ENCODE measurements at places on chromosomes 7 and 10.

GRCh38 chr7:36600869-36601530, 123.3 kb downstream of the AOAH start:
- H3K27ac ChIP-seq, result no peak overlapping the region
- H3K4me3 ChIP-seq, result no peak overlapping the region
- H3K36me3 ChIP-seq, result no peaks in the 10 kb centered on the region
- DNase-seq, result no peak
- H3K4me1 ChIP-seq, result peaks cover 32% of the 10 kb centered on the region

DNA sequence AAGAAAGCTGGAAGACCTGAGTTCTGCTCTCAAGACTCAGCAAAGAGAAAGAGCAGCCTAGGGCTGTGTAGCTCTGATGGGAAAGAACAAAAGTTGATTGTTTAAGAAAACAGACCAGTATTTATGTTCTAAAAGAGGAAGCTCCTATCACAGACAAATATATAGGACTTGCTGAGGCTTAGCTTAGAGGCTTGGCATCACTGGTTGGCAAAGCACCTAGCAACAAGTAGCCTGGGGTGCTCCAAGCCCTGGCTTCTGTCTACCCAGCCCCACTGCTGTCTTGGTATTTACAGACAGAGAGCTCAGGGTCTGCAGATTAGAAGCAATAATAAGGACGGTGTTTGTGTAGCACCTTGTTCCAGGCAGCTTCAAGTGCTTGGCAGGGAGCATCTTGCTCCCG, 36.9 kb upstream of the CCDC3 start:
- no peak overlapping the region for H3K27ac ChIP-seq
- no peaks in the 10 kb centered on the region for H3K36me3 ChIP-seq
- peaks cover 5% of the 10 kb centered on the region for H3K4me1 ChIP-seq

- no peak for DNase-seq
- peaks cover 16% of the 10 kb centered on the region for H3K27me3 ChIP-seq
- no peak overlapping the region for H3K4me3 ChIP-seq
Observed at GRCh38 chr7:33917661-33918060, 12.3 kb downstream of the BMPER start.

DNA sequence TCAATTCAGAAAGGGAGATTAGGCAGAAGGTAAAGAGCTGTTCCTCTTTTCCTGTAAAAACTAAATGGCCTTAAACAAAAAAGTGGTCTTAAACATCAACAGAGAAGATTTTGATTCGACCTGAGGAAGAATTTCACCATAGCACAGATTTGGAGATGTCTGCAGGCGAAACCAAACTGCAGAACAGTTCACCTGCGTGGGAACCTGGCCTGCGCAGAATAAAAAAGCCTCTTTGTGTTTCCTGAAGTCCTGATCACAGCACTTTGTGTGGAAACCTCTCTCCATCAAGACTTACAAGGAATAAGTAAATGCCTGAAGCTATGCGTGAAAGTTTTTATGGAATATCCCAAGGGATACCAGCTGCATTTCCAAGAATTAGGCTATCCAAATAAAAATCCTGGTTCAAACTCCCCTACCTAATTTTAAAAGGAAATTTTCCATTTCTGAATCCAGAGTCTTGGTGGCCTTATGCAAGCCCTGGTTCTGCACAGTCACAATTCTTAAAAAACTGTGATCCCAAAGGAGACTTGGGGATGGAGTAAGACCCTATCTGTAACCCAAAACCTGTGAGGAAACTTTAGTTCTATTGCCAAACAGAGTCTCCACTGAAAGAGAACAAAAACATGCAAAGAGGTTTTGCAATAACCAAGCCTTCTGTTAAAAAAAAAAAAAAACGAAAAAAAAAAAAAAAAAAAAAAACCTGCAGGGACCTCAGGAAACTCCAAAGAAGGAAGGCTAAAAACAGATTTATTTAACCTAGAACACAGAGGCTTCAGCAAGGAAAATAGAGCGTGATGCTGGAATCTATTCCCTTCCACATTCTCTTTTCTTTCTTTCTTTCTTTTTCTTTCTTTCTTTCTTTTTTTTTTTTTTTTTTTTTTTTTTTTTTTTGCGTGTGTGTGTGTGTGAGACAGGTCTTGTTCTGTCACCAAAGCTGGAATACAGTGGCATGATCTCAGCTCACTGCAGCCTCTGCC, 10.4 kb downstream of the CALML3 start:
- no peak for DNase-seq
- H3K36me3 ChIP-seq, result no peaks in the 10 kb centered on the region
- no peaks in the 10 kb centered on the region for H3K27me3 ChIP-seq

GRCh38 chr7:114889646-114890285, 32.1 kb upstream of the MDFIC start:
- H3K36me3 ChIP-seq, result no peaks in the 10 kb centered on the region
- H3K4me3 ChIP-seq, result no peak overlapping the region
- H3K27me3 ChIP-seq, result no peaks in the 10 kb centered on the region
- no peak overlapping the region for H3K27ac ChIP-seq

- no peak overlapping the region for H3K27ac ChIP-seq
- H3K4me3 ChIP-seq, result no peak overlapping the region
- no peak for DNase-seq
- H3K4me1 ChIP-seq, result peaks cover 6% of the 10 kb centered on the region
- peaks cover 5% of the 10 kb centered on the region for H3K27me3 ChIP-seq
Observed at GRCh38 chr10:11653758-11654471, 42.5 kb upstream of the USP6NL start.

GRCh38 chr10:38007551-38007950, 2.9 kb upstream of the ZNF33A start:
- DNase-seq, result no peak
- H3K27me3 ChIP-seq, result no peaks in the 10 kb centered on the region
- no peak overlapping the region for H3K27ac ChIP-seq
- no peak overlapping the region for H3K4me3 ChIP-seq
- peaks cover 2% of the 10 kb centered on the region for H3K36me3 ChIP-seq

DNA sequence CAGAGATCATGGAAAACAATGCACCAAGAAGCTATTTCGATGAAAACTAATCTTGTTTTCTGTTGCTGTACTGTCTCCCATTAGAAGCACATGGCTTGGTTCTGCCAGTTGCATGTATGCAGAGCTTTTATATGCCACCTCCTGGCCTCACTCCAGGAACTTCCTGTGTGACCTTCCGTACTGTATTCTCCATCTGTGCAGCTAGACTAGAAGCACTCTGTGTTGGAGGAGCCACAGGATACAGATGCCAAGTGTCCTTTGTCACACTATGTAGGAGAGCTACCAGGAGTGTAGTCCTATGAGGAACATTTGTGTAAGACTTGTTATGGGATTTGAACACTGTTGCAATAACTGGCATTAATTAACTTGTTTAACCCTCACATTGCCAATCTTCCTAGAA, 503.5 kb upstream of the TPK1 start:
- no peaks in the 10 kb centered on the region for H3K36me3 ChIP-seq
- no peaks in the 10 kb centered on the region for H3K27me3 ChIP-seq
- H3K27ac ChIP-seq, result no peak overlapping the region
- H3K4me3 ChIP-seq, result no peak overlapping the region
- no peaks in the 10 kb centered on the region for H3K4me1 ChIP-seq

DNA sequence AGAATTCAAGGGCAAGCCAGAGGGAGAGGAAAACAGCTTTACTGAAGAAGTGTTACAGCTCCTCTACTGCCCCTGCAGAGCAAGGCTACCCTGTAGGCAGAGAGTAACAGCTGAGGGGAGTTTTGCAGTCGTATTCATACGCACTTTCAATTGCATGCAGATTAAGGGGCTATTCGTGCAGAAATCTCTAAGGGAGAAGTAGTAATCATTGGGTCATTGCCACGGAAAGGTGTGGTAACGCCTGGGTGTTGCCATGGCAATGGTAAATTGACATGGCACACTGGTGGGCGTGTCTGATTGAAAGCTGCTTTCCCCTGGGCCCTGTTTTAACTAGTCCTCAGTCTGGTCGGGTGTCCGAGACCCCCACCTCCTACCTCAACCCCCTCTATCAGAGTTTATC, 227.2 kb downstream of the NSUN6 start:
- H3K27ac ChIP-seq, result no peak overlapping the region
- no peaks in the 10 kb centered on the region for H3K4me1 ChIP-seq
- no peaks in the 10 kb centered on the region for H3K36me3 ChIP-seq
- peaks cover 3% of the 10 kb centered on the region for H3K27me3 ChIP-seq
- DNase-seq, result no peak
- no peak overlapping the region for H3K4me3 ChIP-seq

- H3K4me3 ChIP-seq, result no peak overlapping the region
- no peaks in the 10 kb centered on the region for H3K4me1 ChIP-seq
- DNase-seq, result no peak
Observed at GRCh38 chr7:98976396-98977185, 98.3 kb downstream of the TRRAP start.

DNA sequence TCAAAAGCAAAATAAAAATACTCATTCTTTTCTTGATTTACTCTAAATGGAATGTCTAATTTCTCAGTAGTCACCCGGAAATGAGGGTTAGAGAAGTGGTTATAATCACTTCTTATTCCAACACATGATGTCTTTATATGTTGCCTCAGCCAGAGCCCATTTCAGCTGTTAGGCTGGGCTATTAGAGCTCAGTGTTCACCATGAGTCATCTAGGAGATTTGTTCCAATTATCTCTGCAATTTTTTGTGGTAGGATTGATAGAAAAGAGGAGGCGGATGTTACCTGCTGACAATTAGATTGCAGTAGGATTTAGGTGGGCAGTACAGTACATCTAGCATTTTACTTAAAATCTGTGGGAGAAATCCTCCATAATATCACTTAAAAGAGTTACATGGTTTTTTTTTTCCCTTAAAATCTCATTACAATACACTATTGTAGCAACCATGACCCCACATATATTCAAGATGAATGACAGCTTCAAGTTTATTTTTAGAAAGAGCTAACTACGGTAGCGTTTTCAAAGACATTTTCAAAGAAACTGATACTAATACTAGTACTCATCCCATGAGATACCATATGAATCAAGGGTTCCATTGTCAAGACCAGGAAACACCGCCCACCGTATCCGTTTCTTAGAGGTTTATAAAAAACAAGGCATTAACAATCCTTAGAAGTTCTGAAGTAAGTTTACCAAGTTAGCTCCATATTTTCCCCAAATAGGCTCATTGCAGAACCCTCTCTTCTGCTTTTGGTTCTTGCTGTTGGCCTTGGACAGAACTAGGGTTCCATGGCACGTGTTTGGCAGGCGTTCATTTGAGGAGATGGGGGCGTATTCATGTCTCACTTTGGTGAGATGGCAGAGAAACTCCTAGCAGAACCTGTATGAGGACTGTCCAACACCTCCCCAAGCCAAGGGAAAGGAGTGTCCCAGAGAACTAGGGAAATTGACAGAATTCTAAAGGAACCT, 10.4 kb downstream of the CPA2 start:
- H3K4me3 ChIP-seq, result peak overlapping the region; percentile 6
- no peaks in the 10 kb centered on the region for H3K36me3 ChIP-seq
- H3K27me3 ChIP-seq, result no peaks in the 10 kb centered on the region
- peaks cover 60% of the 10 kb centered on the region for H3K4me1 ChIP-seq
- no peak for DNase-seq

DNA sequence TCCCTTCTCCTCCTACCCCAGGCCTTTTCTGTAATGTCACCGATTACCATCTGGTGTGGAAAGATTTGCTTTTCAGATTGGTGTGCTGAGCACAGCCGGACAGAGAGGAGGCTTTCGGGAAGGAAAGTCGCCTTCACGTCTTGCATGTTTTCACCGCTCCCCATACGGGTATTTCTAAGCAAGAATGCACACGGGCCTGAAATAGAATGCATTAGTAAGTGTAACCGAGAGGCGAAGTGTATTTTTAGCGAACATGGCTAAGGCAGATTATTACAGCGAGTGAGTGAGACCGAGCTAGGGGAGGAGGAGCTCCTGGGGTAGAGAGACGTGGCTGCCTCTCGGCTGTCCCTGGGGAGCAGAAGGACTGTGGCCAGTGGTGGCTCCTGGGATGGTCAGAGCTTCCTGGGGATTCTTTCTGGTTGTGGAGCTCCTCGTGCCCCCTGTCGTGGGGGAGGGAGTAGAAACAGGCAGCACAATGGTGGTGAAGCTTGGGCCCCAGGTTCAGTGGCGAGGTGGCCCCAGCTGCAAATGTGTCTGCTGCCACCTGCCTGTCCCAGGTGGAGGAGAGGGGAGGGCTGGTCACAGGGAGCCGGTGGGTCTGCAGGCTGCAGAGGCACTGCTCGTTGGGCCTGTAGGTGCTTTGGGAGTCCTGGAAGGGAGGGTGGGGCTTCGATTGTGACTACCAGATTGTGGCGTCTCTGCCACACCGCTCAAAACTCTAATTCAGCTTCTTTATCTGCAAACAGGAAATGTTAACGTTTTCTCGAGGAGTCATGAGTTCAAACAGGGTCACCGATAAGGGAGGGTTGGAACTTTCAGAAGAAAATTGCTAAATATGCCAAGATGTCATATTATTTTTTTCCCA, 135.8 kb downstream of the CAMK1D start:
- no peaks in the 10 kb centered on the region for H3K27me3 ChIP-seq
- no peak for DNase-seq
- no peak overlapping the region for H3K4me3 ChIP-seq
- peaks cover 3% of the 10 kb centered on the region for H3K36me3 ChIP-seq
- peak overlapping the region; percentile 50 for H3K27ac ChIP-seq
- peaks cover 38% of the 10 kb centered on the region for H3K4me1 ChIP-seq

- H3K4me3 ChIP-seq, result no peak overlapping the region
- peaks cover 36% of the 10 kb centered on the region for H3K27me3 ChIP-seq
- H3K27ac ChIP-seq, result no peak overlapping the region
- H3K4me1 ChIP-seq, result peaks cover 4% of the 10 kb centered on the region
- no peaks in the 10 kb centered on the region for H3K36me3 ChIP-seq
- no peak for DNase-seq
Observed at GRCh38 chr7:39827571-39827970, 122.5 kb upstream of the CDK13 start.

DNA sequence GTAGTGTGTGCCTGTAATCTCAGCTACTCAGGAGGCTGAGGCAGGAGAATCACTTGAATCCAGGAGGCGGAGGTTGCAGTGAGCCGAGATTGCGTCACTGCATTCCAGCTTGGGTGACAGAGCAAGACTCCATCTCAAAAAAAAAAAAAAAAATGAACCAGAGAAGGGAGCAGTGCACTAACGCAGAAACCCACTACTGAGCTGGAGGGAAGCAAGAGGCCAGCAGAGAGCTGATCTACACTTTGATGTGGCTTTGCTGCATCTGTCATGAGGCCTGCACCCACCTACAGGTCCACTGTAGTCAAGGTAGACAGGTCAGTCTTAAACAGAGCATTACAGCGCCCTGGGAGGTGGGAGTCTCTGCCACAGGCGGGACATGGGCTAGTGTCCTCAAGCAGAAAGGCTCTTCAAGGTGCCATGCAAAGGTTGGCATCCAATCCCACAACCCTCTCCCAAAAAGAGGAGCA, 30.0 kb downstream of the MAT1A start:
- DNase-seq, result no peak
- H3K4me1 ChIP-seq, result no peaks in the 10 kb centered on the region
- H3K4me3 ChIP-seq, result no peak overlapping the region
- peaks cover 12% of the 10 kb centered on the region for H3K27me3 ChIP-seq
- H3K36me3 ChIP-seq, result no peaks in the 10 kb centered on the region
- H3K27ac ChIP-seq, result no peak overlapping the region

- H3K27ac ChIP-seq, result peak overlapping the region; percentile 48
- no peak overlapping the region for H3K4me3 ChIP-seq
- no peaks in the 10 kb centered on the region for H3K27me3 ChIP-seq
- peaks cover 1% of the 10 kb centered on the region for H3K4me1 ChIP-seq
- peaks cover 4% of the 10 kb centered on the region for H3K36me3 ChIP-seq
Observed at GRCh38 chr10:75250934-75251333, 15.2 kb upstream of the COMTD1 start.
